ENCODE measurements at places on chromosomes 16 and 17.
A peak's percentile ranks its signal among the peaks of the same experiment; 100 is the strongest.

- no peak for DNase-seq
Observed at GRCh38 chr17:58741121-58741625, 14.5 kb upstream of the PPM1E start.

- DNase-seq = no peak
Observed at GRCh38 chr17:63760771-63761539, 12.4 kb downstream of the CCDC47 start.

- DNase-seq = peak; percentile 85
Observed at GRCh38 chr17:42458497-42459255, at the start of gene ATP6V0A1. TSS of gene ATP6V0A1 (plus strand) at chr17:42458878. CDS start at chr17:42460895, 2,017 bp downstream.

DNA sequence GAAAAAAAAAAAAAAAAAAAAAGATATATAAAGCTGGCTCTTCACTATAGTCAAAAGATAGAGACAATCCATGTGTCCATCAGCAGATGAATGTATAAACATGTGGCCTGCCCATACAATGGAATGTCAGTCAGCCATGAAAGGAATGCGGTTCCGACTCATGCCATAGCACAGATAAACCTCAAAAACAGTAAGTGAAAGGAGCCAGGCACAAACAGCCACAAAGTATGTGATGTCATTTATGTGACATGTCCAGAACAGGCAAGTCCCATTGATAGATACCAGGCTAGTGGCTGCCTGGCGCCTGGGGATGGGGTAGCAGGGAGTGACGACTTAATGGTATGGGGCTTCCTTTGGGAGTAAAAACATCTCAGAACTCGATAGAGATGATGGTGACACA lies 155.7 kb downstream of the CMIP start:
- DNase-seq = no peak

- DNase-seq = no peak
Observed at GRCh38 chr17:8806926-8807550, 7.9 kb upstream of the MFSD6L start.

GRCh38 chr16:28985211-28986041 lies 574 bp downstream of the LAT start:
- DNase-seq = no peak

GRCh38 chr17:68556551-68556950 lies 44.3 kb downstream of the PRKAR1A start:
- no peak for DNase-seq

All from stimulated activated CD4-positive, alpha-beta T cell treated with anti-CD3 and anti-CD28 coated beads, Interleukin-15, amount 100 ng/mL, for 48 hours (primary cell).